ENCODE measurements at places on chromosomes 7 and 10.

DNA sequence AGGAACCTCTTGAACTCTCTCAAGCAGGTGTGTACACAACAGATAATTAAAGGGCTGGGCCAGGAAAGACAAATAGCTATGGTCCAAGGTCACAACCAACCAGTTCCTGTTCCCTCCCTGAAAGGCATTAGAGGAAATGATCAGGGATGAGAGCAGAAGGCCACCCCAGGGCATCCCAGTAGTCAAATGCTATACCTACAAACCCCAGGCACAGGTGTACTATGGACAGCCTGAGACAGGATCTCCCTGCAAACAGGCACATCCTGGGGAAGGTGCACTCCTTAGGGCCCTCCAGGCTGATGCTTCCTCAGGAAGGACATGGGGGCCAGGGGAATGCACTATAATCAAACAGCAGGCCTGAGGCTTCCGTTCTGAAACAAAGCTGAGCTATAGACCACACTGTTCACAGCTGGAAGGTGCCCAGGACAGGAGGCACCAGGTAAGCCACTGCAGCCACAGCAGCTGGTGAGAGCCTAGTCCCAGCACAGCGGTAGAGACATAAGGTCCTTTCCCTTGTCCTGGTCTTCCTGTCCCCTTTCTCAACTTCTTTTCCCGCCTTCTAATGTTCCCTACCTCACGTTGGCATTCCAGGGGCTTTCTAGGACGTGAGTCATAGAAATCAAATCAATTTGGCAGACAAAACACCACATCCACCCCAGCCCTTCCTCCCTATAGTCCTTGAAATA is 13.3 kb downstream of the PARP12 start:
- DNase-seq = no peak

DNA sequence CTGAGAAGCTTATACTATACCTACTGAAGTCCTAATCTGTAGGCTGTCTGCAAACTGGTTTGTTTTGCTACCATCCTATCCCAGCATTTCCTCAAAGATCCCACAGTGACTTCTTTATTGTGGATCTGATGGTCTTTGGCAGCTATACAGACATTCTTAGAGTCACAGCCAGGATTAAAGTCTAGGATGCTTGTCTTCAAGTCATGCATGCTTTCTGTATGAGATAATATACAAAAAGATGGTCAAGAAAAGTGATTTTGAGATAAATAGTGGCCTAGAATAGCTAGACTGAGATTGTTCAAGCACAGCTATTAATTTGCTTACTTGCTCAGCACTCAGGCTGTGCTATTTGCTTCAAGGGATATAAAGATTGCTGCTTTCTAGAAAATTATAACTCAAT is 454.4 kb downstream of the AUTS2 start:
- DNase-seq = no peak

DNA sequence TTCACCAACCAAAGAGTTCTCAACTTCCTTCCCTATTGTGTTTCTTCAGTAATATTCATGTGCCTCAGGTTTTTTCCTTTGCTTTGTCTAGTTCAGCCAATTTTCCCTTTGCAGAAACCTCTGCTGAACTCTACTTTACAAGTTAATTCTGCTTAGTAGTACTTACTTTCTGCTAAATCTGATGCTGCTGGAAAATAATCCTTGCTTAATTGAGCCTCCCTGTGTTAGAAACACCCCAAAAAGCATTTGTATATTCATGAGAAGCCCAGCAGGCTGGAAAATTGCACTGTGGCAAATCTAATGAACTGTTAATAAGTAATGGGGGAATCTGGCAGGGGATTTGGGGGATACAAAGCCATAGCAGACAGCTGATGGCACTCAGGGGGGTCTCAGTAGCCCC is 78.5 kb downstream of the CDCA7L start:
- no peak for DNase-seq

GRCh38 chr10:14003517-14004184 is 327.1 kb downstream of the FRMD4A start:
- DNase-seq = no peak

- no peak for DNase-seq
Measured at GRCh38 chr7:5064391-5065106, 18.9 kb downstream of the RBAK start.

DNA sequence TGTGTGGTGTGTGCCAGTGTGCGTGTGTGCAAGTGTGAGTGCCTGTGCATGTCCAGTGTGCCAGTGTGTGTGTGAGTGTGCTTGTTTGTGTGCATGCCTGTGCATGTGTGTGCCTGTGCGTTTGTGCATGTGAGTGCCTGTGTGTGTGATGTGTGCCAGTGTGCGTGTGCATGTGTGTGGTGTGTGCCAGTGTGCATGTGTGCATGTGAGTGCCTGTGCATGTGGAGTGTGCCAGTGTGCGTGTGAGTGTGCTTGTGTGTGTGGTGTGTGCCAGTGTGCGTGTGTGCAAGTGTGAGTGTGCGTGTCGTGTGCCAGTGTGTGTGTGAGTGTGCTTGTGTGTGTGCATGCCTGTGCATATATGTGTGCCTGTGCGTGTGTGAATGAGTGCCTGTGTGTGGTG is 33.8 kb downstream of the ADGRA1 start:
- no peak for DNase-seq

DNA sequence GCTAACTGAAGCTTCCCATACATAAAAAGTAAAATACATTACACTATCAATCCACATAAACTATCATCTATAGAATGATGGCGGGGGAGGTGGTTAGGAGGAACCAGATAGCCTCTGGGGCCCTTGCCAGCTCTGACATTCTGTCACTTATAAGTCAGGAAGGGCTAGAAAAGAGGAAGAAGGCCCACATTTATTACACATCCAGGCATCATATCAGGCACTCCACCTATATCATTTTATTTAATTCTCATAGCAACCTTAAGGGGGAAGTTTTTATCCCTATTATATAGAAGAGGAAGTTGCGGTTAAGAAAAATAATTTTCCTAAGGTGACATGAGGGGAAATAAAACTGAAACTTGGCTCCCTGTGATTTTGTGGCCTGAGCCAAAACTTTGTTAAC is 29.9 kb downstream of the HEPACAM2 start:
- DNase-seq = no peak

DNA sequence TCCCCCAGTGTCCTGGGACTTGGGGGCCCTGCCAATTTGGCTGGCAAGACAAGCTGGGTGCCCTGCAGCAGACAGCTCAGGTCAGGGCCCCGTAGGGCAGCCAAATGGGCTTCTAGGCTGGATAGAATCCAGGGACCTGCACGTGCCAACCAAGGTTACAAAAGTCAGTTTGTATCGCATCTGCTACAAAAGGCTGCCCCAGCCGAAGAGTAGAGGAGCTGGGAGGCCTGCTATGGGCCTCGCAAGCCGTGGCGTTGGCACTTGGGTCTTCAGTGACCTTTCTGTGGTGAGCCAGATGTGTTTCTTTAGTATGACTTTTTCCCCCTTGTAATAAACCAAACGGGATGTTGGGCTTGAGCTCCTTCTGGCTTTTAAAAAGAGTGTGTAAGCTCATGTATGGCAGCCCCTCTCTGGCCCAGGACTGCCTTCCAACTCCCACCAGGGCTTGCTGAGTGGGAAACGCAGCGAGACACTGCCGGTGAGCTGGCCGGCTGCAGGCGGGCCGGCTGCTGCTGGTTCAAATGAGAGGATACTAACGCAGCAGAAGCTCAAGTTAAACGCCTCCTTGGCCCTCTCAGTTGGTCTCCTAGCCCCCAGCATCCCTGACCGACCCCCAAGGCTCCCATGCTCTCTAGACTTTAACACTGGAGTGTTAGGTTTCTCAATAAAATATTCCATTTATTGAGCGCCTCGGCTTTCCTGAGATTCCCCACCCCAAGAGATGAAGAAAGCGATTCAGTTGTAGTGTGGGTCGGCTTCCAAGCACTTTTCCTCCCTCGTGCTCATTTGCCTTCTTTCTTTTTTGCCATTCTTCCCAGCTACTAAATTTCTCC is 3.1 kb upstream of the HOXA10 start:
- no peak for DNase-seq

DNA sequence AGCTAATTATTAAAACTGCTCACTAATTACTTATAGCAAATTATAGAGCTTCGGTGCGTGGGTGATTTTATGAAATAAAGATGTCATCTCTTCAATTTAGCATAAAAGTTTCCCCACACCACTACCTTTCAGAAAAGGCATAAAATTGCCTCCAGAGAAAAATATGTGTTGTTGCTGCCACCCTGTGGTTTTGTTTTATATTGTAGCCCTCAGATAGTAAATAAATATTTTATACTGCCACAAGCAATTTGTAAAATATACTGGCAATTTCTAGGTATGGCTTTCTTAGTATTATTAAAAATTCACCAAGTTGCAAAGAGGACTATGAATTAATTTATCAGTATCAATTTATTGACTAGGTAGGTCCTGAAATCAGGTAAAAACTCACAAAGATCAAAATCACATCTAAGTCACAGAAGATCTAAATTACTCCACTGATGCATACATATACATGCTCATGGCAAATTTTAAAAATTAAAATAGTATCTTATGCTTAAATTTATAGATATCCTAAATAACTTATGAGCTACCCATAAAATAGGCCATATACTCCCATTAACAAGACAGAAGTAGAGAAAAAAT is 26.5 kb downstream of the ASNS start:
- no peak for DNase-seq

GRCh38 chr7:126698909-126699308 is 553.8 kb downstream of the GRM8 start:
- DNase-seq = no peak

GRCh38 chr7:91826377-91826776 is 54.1 kb downstream of the MTERF1 start:
- DNase-seq = no peak

DNA sequence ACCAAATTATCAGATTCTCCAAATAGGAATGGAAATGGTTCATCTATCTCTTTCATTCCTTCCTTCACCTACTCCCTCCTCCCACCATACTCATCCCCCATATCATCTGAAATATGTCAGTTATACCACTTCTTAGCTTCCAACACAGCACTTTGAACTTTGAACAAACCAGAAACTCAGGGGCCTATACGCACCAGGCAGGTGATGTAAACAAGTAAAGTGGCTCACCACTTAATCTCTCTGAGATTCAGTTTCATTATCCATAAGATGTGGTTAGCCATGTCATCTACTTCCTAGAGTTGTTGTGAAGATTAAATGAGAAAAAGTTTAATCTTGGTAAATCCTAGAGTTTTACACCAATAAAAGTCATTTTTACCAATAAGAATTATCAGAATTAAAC is 65.9 kb upstream of the LRRN3 start:
- no peak for DNase-seq

DNA sequence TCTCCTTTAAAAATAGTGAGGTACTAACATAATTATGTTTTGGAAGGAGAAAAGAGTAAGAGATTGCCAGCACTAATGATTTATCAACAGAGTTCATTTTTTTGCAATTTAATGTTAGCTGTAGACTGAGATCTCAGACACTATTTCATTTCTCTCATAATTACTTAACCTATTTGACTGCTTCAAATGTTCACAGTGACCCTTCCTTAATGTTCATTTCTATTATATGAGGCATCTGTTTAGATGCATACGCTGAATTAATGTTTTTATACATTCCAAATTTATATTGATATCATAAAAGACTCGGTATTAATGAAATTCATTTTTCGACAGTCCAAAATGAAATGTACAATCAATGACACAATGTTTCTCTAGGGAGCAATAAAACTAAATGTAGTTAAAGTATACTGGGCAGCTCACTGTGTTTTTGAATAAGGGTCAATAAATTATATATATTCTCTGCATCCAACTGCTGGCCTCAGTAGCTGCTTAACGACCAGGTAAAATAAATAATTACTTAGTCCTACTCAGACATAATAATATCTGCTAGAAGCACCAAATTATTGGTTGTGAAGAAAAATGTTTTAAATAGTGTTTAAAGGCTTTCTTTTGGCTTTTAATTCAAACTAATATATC is 373.4 kb downstream of the MAGI2 start:
- DNase-seq = no peak

DNA sequence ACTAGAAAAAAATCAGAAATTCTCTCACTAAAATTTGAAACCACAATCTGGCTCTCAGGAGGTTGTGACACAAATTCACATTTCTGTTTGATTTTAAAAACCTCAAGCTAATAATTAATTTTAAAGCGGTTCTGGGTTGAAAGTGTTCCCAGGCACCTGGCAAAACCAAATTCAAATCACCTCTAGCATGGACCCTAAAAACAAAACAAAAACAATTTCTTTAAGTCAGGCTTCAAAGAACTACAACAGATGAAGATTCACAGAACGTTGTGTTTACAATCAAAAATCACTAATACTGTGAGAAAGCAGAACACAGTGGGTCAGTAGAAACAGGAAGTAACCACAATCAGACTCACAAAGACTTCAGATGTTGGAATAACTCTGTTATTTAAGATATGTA is 7.2 kb upstream of the RELN start:
- no peak for DNase-seq

DNA sequence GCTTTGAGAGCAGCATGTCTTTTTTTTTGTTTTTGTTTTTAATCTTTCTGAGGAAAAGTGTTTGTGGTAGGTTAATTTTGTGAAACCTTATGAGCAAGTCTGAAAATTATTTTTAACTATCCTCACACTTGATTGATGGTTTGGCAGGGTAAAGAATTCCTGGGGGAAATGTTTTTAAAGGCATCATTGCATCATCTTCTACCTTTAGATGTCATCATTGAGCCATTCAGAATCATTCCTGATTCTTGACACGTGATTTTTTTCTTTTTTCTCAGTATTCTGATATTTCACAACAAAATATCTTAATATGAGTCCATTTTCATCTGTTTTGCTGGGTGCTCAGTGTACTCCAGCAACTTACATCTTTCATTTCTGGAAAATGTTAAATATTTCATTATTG is 28.3 kb downstream of the PALS2 start:
- no peak for DNase-seq

DNA sequence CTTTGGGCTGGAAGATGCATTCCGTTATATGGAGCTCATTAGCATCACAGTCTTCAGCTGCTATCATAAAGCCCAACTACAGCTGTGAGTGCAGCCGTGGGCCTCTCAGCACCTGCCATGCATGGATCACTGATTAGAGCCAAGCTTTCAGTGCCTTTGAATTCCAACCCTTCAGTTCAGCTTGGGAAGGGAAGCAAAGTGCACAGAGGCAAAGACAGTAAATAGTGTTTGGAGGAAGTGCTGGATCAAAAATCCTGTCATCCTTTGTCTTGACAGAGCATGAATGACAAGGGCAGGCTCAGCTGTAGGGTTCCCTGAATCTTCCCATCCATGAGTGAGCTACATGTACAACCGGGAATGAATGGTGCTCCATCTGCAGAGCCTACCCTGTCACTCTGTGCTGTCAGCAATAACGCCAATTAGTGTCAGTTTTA is 153.7 kb downstream of the DNAJB9 start:
- DNase-seq = no peak

DNA sequence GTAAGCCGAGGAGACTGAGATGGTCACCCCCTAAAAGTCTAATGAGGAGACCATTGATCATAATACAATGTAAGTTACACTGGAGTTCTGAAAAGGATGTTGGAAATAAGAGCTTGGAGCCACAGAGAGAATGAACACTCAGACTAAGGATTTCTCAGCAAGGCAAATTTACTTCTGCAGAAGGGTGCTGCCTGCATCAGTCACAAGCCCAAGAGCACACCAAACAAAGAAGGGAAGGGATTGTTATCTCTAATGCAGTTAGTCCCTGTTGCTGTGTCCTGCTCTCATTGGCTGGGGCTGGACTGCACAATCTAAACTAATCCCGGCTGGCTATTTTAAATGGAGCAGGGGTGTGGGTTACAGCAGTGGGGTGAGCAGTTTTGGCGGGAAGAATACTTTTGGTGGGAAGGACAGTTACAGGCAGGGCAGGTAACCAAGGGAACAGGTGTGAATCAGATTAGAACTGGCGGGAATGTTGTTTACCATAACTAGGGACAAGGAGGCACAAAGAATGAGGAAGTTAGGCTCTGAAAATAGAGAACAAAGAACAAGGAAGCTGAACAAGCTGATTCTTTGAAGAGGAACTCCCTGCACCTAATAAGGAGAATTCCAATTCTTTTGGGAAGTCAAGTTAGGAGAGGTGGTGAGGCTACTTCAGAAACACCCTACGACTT is 30.3 kb upstream of the TRIM24 start:
- no peak for DNase-seq
